ENCODE measurements at places on chromosomes 7 and 10.

DNA sequence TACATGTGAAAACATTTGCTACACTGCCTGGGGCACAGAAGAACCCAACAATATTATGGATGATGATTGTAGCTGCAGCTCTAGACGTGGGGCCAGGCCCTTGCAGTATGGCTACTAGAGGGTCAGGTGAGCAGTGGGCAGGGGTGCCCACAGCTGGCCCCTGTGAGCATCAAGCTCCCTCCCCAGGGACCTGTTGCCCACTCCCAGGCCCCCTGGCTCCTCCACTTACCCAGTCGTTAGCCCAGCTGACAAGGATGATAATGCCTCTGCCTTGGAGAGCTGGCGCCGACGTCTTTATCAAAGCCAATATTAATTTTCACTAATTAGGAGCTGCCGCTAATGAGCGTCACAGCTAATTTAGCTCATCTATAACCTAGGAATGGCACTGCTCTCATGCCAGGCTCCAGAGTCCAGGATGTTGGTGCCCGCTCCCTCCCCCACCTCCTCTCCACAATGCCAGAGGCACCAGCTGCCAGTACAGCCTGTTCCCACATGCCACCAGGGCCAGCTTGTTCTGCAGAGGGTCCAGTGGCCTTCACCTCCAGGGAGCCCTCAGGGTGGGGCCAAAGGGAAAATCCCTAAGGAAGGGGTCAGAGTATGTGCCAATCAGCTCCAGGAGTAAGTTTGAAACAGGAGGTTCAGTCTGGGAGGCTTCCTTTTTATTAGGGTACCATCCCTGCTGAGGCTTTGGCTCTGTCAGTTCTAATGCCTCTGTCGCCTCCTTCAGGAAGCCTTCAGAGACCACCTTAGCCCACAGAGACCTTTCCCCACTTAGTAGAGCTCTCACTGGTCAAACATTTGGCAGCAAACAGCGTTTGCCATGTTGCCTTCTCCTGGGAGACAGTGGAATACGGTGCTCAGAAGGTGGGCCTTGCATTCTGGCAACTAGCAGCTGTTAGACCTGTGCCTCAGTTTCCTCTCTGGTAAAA lies 77.2 kb downstream of the CDH23 start:
- DNase-seq: no peak

GRCh38 chr10:24091256-24091655 lies 117.7 kb upstream of the KIAA1217 start:
- no peak for DNase-seq

- DNase-seq: no peak
Measured at GRCh38 chr7:79176859-79177477, 276.5 kb downstream of the MAGI2 start.

DNA sequence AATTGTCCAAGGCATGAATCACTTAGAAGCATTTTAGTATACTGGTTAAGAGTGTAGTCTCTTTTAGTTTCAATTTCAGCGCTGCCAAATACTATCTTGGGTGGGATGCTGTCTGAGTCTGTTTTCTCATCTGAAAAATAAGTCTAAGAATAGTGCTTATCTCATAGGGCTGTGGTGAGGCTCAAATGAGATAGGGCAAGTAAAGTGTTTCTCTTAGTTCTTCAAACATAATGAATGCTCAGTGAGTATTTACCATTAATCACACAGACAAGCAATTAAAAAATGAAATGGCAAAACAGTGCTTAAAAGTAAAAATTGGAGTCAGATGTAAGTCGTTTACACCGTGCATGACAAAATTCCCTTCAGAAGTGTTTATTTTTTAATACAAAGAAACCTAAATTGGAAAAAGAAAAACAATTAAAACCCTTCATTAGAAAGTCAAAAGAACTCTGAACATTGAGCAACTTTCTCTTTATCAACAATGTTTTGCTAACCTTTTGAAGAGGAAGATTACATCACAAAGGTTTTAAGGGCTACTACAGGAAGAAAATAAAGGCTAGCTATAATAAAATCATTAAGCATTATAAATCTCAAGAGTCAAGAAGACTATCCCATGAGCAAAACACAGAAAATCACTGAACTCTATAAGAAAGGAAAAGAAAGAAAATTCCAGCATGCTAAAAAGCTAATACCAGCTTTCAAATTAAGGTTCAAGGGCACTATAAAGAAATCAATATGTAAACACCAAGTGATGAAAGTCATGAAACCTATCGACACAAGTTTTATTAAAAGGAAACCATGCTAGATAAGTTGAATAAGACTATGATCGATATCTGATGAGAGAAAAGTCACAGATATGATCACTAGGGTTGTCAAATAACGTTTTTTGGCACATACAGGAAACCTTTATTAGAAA lies 45.6 kb upstream of the C1GALT1 start:
- no peak for DNase-seq

GRCh38 chr7:9776900-9777299 lies 1196.8 kb upstream of the PHF14 start:
- DNase-seq: no peak

- DNase-seq: no peak
Measured at GRCh38 chr7:36840904-36841303, 116.6 kb upstream of the AOAH start.

GRCh38 chr7:139738101-139738489 lies 39.7 kb downstream of the HIPK2 start:
- DNase-seq: no peak

DNA sequence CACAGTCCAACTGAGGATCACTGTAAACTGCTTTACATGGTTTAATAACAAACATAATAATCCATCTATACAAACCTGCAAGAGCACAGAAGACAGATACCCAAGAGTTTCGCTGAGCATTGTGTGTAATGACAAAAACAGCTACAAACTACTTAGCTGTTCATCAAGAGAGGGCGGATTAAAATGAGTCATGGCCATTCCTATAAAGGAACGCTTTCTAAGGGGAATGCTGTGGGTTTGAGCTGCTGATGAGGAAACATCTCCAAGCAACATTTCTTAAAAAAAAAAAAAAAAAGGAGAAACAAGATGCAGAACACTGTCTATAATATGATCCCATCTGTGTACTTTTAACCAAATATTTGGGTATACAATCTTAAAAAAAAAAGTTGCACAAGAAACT lies 33.8 kb downstream of the VOPP1 start:
- no peak for DNase-seq

DNA sequence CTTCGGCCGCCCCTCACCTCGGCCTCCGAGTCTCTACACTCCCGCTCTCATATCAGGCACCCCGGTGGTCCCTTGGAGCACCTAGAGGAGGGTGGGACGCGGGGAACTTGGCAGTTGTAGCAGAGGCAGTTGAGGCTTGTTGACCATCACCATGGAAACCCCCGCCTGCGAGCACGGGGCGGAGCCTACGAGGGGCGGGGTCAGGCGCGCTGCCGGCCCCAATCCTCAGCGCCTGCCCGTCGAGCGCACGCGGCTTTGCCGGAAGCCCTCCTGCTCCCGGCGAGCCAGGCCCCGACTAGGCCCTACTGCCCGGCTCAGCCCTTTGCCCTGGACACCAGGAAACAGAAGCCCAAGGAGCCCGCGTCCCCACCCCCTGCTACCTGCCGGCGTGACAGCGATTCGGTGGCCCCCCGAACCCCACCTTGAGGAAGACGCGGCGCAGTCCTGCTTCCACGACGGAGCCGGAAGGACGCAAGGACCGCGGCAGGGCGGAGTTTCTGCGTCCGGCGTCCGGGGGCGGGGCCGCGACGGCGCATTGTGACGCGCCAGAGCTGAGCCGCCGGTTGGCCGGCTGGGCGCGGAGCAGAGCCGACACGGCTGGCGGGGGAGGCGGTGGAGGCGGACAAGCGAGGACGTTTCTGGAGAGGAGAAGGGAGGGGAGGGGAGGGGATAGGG lies at the start of gene HNRNPF:
HNRNPF (minus strand) TSS at position 477 of the 675 bp plus-strand sequence. CDS start 21,302 bp downstream, outside the sequence.
- DNase-seq: peak; percentile 92

DNA sequence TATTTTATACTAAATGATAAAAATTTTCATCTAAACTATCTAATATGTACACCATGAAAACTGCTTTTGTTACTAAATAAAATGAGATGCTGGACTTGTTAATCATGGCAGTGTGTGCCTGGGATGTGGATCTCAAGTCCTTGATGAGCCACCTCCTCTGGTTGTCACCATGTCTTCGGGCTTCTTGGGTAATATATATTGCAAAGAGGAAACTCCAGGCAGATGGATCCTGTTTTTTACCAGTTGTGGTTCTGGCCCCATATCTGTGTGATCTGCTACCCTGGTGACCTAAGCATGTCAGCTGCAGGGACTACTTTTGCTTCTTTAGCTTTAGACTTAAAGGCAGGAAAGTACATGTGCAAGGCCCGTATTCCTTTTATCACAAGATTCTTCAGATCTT lies 46.2 kb downstream of the TMEM60 start:
- no peak for DNase-seq

DNA sequence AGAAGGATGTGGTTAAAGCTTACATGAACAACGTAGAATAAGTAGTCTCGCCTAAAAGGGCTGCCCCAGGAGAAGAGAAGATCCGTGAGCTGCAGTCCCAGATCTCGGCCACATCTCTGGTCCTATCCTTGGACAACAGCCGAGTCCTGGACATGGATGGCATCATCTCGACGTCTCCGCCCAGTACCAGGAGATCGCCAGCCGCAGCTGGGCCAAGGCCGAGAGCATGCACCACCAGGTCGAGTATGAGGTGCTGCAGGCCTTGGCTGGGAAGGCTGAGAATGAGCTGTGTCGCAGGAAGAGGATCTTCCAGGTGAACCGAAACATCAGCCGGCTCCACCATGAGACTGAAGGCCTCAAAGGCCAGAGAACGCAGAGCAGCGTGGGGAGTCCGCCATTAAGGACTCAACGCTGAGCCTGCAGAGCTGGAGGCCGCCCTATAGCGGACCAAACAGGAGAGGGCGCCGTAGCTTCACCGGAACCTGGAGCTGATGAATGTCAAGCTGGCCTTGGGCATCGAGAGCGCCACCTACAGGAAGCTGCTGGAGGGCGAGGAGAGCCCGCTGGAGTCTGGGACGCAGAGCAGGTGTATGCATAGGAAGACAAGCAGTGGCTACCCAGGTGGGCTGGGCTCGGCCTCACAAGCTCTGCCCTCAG lies 22.2 kb downstream of the LIPK start:
- DNase-seq: peak; percentile 11

GRCh38 chr7:20911081-20911480 lies 124.4 kb upstream of the SP8 start:
- DNase-seq: no peak

DNA sequence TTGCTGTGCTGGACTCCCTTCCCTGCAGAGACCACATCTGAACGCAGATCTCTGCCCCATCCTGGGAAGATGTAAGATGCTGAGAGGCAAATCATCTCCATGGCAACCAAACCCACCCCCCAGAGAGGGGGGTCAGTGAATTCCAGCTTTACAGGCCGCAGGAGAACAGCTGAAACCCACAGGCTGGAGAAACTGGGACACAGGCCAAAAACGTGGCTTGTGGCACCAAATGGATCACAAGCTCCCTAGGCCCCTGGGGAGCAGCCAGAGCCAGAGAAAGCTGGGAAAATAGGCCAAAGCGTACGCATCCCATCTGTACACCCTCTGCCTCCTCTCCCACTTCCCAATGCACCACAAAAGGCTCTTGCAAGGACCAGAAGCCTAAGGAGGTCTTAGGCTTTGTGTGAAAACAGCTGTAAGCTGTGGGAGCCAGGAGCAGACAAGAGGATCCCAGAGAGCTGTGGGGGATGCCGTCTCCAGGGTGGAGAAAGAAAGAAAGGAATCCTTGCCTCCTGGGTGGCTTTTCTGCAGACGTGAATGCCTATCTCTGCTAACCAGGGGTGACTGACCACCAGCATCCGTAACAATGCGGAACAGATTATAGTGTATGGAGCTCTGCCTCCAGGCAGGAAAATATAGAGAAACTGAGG lies 59.5 kb downstream of the TMEM130 start:
- no peak for DNase-seq

DNA sequence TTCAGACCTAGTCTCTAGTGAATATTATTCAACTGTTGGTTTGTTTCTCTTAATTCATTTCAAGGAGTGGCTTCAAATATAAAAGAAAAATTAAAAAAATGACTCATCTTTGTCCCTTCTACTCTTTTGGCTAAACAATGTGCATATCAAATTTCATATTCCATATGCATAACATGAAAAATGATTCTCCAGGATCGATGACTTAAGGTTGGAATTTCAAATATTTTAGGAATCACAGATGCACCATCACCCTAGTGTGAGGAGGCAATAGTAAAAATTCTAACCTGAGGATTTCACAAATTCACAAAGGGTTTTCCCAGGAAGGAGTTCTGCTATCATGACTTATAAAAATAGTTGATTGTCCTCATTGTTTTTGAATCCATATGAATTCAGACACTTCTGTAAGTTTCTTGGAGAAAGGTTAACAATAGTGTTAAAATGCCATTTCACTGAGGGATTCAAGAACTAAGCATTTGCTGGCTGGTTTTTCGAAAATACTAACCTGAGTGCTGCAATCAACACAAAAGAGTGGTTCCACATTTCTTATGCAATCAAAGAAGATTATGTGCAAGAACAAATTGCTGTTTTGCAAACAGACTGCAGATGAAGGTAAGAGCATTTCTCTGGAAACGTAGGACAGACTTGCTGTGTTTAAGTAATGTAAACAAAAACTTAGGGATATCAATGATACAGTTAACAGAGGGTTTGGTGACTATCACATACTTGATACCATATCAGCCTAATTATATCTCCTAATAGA lies 547.5 kb upstream of the LRRTM3 start:
- DNase-seq: no peak

- no peak for DNase-seq
Measured at GRCh38 chr10:63819753-63820329, 298.6 kb downstream of the REEP3 start.

DNA sequence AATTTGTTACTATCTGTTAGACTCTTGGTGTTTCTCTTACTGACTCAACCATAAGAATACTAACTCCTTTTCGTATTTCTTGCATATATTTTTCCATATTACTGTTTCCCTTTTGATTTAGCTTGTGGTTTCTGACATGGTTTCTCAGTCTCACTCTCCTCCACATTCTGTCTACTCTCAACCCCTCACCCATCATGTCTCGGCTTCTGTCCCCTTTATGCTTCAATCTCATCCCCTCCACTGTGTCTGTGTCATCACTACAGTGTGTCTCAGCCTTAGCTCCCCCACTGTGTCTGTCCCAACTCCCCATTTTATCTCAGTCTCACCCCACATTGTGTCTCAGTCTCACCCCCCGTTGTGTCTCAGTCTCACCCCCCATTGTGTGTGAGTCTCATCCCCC lies 126.9 kb downstream of the VIPR2 start:
- DNase-seq: no peak

DNA sequence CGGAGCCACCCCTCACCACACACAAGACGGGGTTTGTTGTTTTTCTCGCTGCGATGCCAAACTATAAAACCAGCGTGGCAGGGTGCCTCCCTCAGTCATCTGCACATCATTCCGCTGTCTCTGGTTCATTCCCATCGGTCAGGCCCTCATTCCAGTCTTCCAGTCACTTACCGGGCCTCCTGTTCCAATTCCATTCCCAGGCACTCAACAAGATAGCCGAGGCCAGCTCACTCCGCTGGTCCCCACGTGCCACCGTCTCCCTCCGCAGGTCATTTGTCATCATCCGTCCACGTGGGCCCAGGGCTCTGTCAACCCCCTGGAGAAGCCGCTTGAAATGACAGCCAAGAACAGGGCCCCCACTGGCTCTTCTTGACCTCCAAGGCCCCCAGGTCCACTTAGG lies 6.1 kb upstream of the TMEM184A start:
- no peak for DNase-seq

All from activated T-cell treated with anti-CD3 and anti-CD28 coated beads for 24 hours (primary cell).